ENCODE measurements at places on chromosomes 3 and 15.

DNA sequence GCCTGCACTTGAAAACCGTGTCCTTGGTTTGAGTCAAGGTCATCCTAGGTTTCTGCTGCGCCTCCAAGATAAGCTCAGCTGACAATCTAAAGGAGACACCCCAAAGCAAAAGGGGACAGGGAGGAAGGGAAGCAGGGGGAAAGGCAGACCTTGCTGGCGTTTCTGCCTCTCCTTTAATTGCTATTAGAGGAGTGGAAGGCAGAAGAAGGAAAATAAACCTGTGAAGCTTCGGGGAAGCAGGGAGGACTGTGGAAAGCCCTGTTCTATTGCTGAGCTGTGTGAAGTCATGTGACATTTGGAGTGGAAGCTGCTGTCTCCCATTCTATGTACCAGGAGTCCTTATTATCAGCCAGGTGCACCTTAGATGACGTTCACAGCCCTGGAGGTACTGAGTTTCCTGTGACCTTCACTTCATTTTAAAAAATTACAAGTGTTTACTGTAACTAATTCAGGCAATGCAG lies 21.5 kb upstream of the CHD2 start:
- DNase-seq: no peak

DNA sequence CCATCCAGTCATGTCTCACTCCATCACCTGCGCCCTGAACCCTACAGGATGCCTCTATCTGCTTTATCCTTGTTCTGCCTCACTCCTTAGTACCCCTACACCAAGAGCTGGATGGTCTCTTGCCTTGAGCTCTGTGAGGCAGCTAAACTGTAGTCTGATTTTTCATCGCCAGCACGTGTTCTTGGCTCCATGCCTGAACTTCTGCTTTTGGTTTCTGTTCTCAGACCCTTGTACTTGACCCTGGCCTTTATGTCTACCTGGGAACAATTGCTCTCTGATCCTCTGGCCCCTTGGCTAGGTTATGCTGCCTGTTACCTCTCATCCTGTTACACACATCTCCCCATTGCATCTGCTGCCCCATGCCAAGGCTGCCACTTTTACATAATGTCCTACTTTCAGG lies 318.0 kb upstream of the LMCD1 start:
- no peak for DNase-seq

GRCh38 chr15:64921711-64922110 lies 10.0 kb downstream of the ANKDD1A start:
- no peak for DNase-seq

DNA sequence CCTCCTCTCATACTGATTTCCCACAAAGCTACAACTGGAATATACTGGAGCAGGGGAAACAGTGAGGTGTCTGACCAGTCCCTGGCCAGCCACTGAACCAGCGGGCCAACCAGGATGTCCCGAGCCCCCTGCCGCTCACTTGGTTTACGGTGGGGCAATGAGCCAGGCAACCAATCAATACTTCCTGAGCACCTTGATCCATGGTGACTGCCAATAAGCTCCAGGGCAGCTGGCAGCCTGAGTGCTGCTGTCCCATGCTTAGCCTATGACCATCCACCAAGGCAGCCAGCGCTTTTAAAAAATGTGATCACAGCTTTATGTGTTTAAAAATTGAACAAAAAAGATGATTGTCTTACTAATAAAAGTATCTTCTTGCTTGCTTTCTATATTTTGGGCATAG lies 4.2 kb downstream of the SCN10A start:
- DNase-seq: no peak

DNA sequence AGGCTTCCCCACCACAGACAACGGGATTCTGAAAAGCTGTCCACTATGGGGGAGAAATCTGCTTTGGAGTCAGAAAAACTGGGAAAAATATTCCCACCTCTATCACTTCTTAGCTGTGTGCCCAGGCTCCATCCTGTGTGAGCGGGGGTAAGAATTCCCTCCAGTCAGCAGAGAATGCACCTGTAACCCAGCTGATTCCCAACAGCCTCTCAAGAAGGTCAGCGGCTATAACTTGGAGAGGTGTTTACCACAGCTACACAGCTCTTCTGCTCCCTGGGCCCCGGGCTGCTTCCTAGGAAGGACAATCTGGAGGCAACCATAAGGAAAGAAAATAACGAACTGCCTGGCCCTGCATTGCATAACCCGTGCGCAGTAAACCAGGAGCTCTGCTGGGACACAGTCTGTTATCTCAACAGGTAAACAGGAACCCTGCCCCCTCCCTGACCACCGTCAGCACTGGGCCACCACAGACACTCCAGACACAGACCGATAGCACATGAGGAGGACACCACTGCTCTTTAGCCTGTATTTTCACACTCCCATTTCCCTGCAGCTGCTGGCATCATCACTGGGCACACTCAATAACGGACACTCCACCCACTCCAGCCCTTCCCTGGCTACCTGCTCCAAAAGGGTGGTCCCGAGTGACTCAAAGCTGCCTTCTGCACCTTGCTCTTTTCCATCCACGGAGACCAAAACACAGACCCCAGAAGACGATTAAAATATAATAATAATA lies 2.1 kb downstream of the RAB43 start:
- DNase-seq: peak; percentile 5

GRCh38 chr3:78697426-78697825 lies 1070.4 kb downstream of the ROBO1 start:
- DNase-seq: no peak

Data from Ammon's horn (tissue), 1 donor.